ENCODE measurements at places on chromosomes 12 and 14. TPM values are rescaled to one million over a fixed set of nuclear protein-coding genes. Genes with fewer than 3 reads are reported as not detected.

Gene KCNA5
- 3.1 TPM for polyA plus RNA-seq

Gene FAM181A
- not detected for polyA plus RNA-seq

Gene KHNYN
- polyA plus RNA-seq: 30.9 TPM

Gene ASIC1
- not detected for polyA plus RNA-seq

Gene MDGA2
- polyA plus RNA-seq: 0.06 TPM

Gene JPH4
- polyA plus RNA-seq: 0.43 TPM

Gene IL25
- polyA plus RNA-seq: not detected

DNA sequence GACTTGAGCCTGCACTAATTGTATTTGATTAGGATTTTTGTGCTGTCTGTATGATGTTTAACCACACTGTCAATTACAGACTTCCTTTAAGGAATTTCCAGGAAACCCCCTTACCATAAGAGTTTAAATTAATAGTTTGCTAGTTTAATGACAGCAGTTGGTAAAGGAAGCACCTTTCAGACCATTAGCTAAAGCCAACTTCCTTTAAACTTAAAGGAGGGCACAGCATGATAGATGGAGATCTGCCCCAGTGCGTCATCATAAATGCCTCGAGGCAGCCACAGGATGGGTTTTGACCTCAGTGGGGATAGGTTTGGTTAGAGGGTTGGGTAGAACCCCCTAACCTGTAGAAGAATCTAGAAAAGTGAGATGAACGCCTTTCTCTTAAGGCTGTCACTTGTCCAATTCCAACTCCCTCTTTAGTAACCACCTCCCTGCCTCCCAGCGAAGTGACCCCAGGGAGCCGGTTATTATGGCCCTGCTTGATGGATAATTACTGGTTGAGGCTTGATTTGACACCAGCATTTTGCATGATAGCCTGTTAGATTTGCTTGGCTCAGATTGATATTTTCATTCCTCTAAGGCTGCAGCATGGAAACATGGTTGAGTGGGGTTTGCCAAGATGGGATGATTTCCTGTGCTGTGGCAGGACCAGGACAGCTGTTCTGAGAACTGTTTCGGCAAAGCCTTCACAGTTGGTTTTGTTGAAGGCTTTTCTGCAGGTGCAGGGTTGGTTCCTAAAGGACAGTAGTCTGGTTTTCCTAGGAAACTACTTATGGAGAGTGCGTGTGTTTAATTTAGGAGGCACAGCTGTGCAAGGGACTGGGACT is 62.7 kb downstream of the CHST11 start:
- DNase-seq: peak; percentile 18

DNA sequence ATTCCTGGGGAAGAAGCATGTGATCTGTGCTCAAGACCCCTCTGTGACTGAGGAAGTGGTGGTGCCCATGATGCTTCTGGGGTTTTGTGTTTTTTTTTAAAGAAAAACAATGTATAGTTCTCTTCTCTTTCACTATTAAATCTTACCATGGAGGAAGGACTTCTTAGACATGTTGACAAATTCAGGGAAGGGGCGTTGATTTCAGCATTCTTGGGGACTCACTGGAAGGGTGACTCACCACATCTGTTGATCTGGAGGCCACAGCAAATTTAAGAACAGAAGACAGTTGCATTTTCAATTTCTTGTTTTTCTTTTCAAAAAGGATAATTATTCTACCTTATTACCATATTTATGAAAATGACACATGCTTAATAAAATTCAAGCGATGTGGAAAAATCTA is 152.9 kb upstream of the RTL1 start:
- DNase-seq: no peak

DNA sequence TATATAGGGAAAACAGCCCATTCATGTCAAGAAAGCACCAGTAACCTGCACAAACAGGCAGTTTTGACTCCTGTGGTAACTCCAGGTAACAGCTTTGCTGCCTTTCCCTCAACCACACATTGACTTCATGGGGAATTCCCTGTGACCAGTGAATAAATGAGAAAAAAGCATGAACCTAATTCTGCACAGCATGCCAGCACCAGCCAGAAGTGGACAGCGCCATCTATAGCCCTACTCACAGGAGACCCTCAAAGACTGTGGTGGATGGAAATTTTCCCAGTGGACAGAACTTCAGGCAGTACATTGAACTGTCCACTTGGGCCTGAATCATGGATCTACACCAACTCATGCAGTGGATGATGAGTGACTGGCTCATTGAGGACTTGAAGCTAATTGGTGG is 152.1 kb downstream of the SLC8A3 start:
- no peak for DNase-seq

DNA sequence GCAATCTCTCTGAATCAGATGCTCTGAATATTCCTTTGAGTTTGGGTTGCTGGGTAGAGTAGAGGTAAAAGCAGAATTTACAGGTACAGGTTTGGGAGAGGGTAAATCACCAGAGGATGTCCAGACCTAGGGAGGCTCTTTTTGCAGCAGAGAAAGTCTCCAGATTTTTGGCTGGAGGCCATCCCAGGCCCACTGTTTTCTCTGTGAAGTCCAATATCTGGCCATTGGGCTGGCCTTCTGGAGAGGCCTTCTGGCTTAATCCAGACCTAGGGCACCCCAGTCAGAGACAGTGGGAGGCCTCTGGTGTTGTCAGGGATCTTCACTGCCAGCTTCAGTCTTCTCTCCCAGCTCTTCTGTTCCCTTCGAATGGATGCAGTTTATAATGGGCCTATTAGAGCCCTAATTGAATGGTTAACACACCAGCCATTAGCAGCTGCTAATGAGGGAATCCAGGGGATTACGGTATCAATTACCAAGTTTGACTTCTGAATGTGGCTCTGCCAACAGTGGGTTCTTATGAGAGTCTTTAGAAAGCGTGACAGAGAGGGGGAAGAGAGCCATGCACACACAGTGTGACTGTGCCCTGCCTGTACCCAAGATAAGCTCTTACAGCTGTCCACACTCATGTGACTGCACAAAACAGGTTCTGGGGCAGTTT is 183.1 kb downstream of the EMP1 start:
- DNase-seq: no peak

DNA sequence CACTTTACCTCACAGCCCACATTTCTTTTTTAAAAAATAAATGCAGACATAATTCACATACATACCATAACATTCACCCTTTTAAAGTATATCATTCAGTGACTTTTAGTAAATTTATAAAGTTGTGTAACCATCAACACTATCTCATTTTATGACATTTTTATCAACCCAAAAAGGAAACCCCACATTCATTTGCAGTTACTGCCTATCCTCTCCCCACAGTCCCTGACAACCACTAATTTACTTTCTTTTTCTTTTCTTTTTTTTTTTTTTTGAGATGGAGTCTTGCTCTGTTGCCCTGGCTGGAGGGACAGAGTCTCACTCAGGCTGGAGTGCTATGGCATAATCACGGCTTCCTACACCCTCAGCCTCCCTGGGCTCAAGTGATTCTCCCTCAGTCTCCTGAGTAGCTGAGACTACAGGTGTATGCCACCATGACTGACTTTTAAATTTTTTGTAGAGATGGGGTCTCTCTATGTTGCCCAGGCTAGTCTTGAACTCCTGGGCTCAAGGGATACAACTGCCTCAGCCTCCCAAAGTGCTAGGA is 1.5 kb upstream of the EP400 start:
- no peak for DNase-seq

DNA sequence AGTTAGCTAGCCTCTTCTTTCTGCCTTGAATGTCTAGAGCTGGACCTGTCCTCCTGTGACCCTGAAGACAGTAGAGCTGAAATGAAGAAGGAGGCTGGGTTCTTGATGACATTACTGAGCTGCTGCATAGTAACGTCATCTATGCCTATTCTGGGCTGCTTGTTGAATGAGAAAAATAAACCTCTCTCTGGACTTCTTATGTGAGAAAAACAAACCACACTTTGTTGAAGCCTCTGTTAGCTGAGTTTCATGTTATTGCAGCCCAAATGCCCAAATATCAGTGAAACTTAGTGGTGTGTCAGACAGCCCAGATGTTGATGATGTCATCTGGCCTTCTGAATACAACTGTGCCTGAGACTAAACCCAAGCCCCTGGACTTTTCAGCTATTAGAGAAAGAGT is 67.0 kb upstream of the MAX start:
- DNase-seq: no peak

- no peak for DNase-seq
Observed at GRCh38 chr12:131724534-131724933, 13.6 kb downstream of the SFSWAP start.

GRCh38 chr14:59215322-59215721 is 26.9 kb downstream of the DAAM1 start:
- peak; percentile 27 for DNase-seq

GRCh38 chr12:19740472-19741131 is 301.3 kb downstream of the AEBP2 start:
- DNase-seq: no peak

DNA sequence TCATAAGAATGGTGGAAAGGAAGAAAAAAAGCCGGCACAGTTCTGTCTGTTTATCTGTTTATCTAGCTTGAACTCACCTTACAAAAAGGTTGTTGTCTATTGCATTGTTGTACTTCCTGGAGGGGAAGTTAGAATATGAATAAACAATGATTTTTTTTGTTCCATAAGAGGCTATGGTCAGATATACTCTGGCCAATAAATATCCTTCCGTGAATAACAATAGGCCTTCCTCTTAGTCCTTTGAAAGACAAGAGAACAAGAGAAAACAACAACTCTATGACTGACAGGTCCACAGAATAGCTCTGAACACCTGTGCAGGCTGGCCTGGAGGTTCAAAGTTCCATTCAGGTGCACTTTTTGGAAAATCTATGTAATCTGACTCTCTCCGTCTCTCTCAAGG is 192.8 kb upstream of the KRR1 start:
- DNase-seq: no peak

DNA sequence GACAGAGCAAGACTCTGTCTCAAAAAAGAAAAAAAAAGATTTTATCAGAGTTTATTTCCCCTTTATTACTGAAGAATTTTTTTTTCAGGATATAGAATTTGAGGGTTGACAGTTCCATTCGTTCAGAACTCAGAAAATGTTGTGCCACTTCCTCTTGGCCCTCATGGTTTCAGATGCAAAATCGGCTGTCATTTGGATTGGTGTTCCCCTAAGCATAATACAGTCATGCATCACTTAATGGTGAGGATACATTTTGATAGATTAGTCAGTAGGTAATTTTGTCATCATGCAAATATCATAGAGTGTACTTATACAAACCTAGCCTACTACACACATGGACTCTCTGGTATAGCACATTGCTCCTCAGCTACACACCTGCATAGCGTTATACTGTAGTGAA is 263.9 kb upstream of the RTL1 start:
- DNase-seq: no peak

- DNase-seq: peak; percentile 65
Observed at GRCh38 chr14:61296719-61297502, 15.8 kb upstream of the TMEM30B start.

- no peak for DNase-seq
Observed at GRCh38 chr14:99127651-99128167, 144.3 kb downstream of the BCL11B start.

DNA sequence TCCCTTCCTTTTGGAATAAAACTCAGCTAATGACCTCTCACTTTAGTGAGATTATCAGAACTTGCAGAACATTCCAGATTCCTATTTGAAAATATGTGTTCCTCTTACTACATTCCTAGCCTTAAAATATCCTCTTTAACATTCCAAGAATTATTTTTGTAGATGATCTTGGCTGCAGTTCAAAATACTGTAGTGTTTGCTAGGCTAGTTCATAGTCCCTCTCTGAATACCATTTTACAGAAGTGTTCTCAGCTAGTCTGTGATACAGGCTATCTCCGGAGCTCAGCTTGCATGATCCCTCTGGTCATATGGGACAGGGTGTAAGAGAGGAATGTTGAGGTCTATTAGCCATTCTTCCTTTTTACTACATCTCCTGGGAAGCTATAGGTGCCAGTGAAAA is 17.6 kb upstream of the GPR33 start:
- DNase-seq: no peak

GRCh38 chr12:21528953-21529352 is 2.9 kb downstream of the SPX start:
- no peak for DNase-seq

- DNase-seq: no peak
Observed at GRCh38 chr12:76317976-76318375, 30.2 kb downstream of the BBS10 start.

DNA sequence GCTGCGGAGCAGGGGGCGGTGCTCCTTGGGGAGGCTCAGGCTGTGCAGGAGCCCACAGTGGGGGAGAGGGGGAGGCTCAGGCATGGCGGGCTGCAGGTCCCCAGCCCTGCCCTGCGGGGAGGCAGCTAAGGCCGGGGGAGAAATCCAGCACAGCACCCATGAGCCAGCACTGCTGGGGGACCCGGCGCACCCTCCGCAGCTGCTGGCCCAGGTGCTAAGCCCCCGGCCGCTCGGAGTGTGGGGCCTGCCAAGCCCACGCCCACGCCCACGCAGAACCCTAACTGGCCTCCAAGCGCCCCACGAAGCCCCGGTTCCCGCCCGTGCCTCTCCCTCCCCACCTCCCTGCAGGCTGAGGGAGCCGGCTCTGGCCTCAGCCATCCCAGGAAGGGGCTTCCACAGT is 145.6 kb upstream of the SEL1L start:
- DNase-seq: no peak

GRCh38 chr12:27261866-27262265 is 17.8 kb downstream of the STK38L start:
- no peak for DNase-seq

GRCh38 chr14:76710056-76711010 is 50.9 kb upstream of the VASH1 start:
- DNase-seq: peak; percentile 57

DNA sequence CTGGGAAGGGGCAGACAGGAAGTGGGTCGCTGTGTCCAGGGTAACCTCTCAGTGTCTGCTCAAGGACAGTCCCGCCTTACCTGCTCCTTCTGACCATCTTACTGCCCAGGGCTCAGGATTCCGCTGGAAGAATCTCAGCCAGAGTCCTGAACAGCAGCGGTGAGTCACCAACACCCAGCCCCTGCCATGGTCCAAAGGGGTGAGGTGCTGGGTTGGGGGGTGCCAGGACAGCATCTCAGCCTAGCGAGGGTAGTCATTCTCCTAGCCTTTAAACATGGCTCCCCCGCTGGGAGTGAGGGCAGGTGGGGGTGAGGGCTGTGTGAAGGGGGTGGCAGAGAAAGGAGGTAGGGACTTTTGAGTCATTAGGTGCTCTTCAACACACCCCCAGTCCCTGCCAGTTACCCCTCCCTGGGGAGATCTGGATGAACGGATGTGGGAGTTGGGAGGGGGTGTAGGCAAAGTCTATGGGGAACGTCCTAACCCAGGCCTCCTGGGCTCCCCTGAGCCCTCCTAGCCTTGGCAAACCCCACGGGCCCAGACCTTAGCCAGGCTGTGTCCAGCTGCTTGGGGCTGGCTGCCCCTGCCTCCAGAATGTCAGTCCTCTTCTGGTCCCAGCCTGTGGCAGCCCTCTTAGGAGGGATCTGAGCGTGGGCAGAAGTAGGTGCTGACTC is 2.5 kb downstream of the TAMALIN start:
- no peak for DNase-seq

Measured in small intestine (tissue), 16 donors.